ENCODE measurements at places on chromosomes 11 and 22.

GRCh38 chr11:122668562-122669090, 13.1 kb downstream of the UBASH3B start:
- DNase-seq: no peak

DNA sequence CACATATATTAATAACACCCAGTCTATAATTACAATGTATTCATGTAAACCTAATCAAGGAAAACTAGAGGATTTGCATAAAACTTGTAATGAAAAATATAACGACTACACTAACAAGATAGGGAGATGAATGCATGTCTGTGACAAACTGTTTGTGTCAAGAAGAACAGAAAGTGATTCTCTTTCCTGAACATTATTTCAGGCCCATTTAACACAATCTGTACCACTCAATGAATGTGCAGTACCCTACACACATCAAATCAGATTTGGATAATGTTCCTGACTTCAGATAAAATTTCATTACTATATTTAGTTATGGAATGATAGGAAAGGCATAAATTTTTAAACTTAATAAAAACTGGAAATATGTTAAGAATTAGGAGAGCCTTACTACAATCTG, 93.1 kb downstream of the CADM1 start:
- DNase-seq: no peak

- no peak for DNase-seq
These were observed 4.3 kb downstream of the LRFN4 start for GRCh38 chr11:66861038-66861773.

DNA sequence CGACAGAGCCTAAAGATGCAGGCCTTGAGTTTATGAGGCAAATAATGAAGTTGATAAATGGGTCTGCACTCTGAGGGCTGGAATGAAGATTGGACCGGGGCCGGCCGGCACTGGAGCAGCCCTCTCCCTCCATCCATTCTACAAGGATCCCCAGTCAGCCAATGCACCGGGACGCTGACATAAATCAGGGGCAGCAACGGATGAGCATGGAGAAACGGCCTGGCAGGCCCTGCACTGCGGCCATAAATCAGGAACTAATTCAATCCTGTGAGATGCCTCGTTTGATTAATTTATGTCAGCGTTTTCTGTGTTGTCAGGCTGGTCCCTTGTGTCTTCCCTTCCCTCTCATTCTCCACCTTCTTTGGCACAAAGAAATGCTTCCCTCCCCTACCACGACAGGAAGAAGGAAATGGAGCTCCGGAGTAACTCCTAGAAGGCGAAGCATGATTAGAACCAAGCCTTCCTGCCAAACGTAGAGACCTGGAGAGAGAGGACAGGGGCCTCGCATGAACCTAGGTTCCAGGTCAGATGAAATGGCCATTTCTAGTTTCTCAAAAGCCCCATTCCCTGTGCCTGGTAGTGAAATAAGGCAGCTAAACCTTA, 358.4 kb downstream of the OPCML start:
- DNase-seq: no peak

- no peak for DNase-seq
These were observed 243.6 kb upstream of the LUZP2 start for GRCh38 chr11:24253237-24253760.

DNA sequence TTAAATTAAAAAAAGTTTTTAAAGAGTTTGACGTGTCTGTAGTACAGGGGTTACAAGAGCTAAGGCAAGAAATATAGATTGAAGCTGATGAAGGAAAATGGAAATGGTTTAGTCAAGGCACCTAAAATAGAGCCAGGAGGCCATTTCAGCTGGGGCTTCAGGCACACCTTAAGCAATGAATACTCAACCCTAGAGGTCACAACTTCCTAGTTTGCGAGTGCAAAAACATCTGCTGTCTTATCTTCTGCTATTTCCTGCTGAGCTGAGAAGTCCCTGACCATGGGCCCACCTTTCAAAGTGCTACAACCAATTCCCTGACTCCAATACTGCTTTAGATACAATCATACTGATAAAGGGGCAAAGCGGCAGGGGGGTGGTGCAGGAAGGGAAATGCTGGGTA, 87.4 kb downstream of the DLG2 start:
- no peak for DNase-seq

- DNase-seq: no peak
These were observed 23.5 kb downstream of the SPATA19 start for GRCh38 chr11:133821776-133822175.

DNA sequence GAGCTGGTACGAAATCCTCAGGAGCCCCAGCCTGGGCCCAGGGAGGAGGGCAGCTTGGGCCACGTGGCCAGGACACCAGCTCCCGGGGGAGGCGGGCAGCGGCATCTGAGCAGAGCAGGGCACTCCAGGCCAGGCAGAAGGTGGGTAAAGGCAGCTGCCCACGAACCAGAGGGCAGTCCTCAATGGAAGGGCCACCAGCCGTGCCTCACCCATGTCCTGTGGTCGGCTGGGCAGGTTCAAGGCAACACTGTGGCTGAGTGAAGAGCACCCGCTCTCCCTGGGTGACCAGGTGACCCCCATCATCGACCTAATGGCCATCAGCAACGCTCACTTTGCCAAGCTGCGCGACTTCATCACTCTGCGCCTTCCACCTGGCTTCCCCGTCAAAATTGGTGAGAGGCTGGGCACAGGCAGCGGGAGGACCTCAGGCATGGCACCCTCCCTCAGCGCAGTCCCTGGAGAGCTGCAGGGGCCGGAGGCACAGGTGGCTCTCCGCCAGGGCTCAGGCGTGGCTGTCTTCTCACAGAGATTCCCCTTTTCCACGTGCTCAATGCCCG, 2.5 kb upstream of the SSH3 start:
- no peak for DNase-seq

GRCh38 chr22:37626144-37626543, 13.3 kb upstream of the SH3BP1 start:
- no peak for DNase-seq

DNA sequence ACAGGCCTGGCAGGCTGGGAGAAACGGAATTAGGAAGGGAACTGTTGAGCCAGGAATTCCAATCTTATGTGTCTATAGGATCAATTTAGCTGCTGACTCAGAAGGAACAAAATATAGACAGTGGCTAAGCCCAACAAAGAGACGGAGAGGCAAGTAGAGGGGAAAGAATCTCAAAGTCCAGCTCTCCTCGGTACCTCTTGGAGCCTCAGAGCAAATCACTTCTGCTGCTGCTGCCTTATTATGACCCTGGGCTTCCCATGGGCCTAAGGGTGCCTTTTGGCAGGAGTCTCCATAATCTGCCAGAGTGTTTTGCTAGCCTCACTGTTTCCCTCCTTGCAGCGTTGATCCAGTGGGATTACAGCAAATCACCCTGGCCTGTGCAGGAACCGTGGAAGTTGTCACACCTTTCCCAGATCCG, 31.7 kb downstream of the PAX6 start:
- DNase-seq: no peak

GRCh38 chr22:40597526-40598430, 38.7 kb downstream of the MRTFA start:
- DNase-seq: no peak

DNA sequence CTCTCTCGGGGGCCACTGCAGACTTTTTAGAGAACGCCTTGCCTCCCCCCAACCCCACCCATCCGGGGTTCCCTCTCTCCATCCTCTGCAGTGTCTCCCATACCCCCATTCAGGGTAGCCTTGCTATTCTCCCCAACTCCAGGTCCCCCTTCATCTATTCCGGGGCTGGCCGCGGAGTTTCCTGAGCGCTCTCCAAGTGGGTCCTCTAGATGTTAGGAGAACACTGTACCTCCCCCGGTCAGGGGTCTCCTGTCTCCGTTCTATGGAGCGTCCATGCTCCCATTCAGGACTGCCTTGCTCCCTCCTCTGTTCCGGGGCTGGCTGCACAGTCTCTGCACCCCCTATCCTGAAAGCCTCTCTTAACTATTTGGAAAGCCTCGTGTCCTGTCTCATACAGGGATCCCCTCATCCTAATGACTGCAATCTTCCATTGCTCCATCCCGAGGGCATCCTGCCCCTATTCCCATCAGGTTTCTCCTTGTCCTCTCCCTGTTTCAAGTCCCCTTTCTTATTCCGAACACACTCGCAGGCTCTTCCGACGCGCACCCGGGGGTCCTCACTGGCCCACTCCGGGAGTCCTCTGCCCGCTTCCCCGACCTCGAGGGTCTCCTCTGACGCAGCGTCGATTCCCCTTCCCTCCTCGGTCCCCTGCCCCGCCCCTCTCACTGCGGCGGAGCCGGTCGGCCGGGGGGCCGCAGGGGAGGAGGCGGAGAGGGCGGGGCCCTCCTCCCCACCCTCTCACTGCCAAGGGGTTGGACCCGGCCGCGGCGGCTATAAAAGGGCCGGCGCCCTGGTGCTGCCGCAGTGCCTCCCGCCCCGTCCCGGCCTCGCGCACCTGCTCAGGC, at the start of gene NEFH:
Gene NEFH, plus strand, starts transcription at position 802 of the 845 bp plus-strand sequence. CDS start 45 bp downstream, outside the sequence.
- no peak for DNase-seq

GRCh38 chr11:87425391-87425790, 387.7 kb downstream of the TMEM135 start:
- DNase-seq: no peak

DNA sequence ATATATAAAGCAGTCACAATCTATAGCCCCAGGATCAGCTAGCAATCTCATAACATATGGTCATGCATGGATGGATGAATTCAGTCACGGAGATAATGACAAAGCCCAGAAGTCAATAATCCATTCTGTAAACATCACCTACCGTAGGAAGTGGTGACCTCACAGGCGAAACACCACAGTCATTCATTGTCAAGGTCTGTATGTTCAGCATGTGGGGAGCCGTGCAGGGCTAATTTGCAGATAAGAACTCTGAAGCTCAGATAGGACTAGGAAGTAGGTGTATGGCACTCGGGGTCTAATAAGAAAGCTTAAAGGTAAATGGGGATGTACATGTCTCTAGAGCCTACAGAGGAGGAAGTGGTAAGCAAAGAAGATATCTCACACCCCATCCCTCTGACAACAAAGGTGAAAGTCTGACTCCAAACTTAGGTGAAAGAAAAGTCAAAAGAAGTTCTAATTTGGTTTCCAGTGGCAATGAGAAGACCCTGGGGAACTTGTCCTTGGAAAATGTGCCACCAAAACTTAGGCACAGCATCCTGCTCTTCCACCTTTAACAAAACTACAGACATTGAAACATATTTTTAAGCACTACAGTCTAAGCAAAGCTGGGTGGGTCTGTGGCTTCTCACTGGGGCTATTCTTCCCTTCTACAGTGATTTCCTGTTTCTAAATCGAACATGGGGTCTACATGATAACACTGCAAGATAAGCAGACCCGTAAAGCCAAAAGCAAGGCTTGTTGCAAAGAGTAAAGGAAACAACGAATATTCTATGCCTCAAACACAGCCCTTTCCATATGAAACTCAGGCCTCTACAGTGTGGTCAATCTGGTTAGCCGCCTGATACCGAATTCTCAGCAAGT, 5.2 kb downstream of the CRTAM start:
- DNase-seq: no peak

GRCh38 chr11:64913171-64913727, 3.8 kb downstream of the ATG2A start:
- DNase-seq: no peak

- no peak for DNase-seq
These were observed 51.4 kb upstream of the CRYBB3 start for GRCh38 chr22:25148149-25148691.

- DNase-seq: no peak
These were observed 35.8 kb downstream of the NRXN2 start for GRCh38 chr11:64687204-64687603.

- no peak for DNase-seq
These were observed 78.9 kb downstream of the KCNC1 start for GRCh38 chr11:17813391-17814059.

DNA sequence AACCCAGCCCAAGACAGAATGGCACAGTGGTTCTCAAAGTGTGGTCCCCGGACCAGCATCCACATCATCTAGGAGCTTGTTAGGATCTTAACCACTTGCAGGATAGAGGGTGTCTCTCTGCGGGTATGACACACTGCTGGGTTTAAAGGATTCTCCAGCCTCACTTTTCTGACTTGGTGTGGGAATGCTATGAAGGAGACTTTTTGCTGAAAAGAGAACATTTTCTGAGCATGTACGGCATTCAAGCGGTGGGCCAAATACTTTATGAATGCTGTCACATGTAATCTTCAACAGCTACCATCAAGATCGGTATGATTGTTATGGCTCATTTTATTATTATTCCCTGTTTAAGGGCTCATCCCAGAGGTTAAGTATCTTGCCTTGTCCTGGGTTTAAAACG, 1.8 kb upstream of the CD82 start:
- no peak for DNase-seq

DNA sequence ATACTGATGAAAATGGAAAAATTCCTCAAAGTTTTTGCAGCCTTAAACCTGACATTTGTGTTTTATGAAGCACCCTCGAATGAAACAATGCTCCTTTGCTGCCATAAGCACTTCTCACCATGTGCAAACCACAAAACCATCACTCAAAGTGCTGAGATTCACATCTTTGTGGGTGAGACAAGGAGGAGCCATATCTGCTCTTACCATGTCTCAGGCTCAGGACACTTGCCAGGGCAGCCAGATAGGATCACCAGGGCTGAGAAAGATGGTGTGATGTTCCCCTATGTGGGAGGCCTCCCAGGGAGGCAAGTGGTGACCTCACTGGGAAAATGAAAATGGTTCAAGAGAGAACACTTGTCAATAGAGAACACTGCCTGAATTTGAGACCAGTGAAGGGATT, 120.4 kb downstream of the CCDC34 start:
- DNase-seq: no peak

- no peak for DNase-seq
These were observed 11.9 kb upstream of the ISX start for GRCh38 chr22:35054064-35054463.

GRCh38 chr11:10302744-10303557, 1.9 kb upstream of the ADM start:
- DNase-seq: no peak

DNA sequence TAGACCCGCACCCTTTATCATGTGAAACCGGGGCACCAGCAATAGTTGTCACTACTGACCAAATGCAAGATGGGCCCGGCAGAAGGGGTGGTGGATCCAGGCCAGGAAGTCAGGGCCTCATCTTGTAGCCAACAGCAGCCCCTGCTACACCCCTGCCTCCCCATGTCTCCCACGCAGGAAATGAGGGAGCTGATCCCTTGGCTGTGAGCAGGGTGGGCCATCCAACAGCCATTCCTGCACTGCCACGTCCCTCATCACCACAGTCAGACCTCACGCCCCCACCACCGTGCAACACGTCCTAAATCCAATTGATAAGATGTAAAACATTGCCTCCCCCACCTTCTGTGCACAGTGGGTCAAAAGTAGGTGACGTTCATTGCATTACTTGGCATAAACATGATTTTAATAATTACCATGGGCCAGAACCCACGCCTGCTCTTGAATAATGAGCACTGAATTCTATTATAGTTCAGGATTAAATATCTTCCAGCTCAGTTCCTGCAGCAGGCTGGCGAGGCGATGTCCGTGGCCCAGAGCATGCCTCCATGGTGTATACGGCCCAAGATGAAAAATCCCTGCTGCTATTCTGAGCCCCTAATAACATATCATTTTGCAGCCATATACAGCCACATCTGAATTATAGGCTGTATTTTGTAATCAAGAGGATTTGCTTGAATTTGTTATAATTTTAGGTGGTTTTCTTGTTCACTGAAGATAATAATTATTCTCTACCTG, 1373.8 kb downstream of the BRD1 start:
- DNase-seq: no peak

DNA sequence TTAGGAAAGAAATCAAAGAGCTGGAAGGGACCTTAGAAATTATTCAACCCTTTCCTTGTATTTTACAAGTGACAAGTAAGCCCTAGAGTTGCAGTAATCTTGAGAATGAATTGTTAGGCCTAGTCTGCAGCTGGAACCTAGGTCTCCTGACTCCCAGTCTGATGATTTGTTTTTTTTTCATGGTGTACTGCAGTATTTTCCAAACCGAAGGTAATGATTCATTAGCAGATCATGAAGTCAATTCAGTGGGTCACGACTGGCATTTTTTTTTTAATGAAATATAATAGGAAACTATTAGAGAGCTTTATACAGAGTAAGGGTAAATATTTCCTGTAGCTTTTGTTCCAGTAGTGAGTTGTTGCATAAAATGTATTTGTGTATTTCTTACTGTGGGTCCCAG, 42.8 kb downstream of the EXT2 start:
- no peak for DNase-seq

Measured in stimulated activated CD8-positive, alpha-beta memory T cell treated with anti-CD3 and anti-CD28 coated beads, Interleukin-7, amount 100 ng/mL, for 1 hour (primary cell).